RPMI7951 (cell line): ENCODE measurements at places on chromosomes 6 and 20.

- peak; percentile 98 for DNase-seq
Observed at GRCh38 chr20:23926944-23927872, 47.7 kb upstream of the CST5 start.

DNA sequence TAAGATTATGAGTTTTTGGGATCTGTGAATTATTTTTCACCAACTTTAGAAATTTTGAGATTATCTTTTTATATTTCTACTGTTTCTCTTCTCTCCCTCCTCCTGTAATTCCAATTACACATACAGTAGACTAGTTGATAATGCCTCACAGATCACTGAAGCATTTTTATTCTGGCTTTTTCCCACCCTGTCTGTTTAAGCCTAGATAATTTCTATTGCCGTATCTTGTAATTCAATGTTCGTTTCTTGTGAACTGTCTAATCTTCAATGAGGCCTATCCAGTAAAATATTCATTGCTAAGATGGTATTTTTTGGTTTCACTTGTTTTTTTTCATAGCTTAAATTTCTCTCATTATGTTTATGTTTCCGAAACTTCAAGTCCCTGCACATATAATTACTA, 12.0 kb downstream of the MDN1 start:
- DNase-seq: no peak

DNA sequence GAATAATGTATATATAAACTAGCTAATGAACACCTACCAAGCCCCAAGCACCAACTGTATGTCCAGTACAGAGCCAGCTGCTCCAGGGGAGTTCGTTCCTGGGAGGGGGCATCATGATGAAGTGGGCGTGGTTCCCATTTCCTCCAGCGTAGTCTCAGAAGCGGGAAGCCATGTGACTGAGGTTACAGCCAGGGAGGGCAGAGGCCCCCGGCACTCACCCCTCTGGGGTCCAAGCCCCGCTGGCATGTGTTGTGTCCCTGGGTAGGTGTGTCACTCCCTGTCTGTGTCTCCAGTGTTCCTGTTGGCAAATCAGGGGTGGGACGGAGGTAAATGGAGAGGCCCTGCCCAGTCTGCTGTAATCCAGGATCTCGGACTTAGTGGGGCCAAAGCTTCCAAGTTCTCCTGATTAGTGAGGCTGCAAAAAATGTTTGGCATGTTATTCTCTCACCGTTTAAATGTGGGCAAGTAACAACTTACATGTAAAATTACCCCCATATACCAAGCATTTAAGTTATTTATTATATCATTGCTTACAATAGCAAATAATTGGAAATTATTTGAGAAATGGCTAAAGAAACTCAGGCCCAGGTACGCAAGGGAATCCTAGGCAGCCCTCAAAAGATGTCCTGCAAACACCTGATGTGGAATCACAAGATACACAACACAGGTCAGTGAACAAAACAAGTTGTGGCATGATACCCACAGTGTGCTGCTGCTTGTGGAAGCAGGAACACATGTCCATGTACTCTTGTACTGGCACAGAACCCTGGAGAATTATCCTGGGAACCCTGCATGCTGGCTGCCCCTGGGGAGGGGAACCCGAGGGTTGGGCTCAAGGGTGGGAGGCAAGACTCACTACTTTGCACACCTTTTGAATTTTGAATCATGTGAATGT, 22.2 kb downstream of the FAM110A start:
- DNase-seq: no peak

DNA sequence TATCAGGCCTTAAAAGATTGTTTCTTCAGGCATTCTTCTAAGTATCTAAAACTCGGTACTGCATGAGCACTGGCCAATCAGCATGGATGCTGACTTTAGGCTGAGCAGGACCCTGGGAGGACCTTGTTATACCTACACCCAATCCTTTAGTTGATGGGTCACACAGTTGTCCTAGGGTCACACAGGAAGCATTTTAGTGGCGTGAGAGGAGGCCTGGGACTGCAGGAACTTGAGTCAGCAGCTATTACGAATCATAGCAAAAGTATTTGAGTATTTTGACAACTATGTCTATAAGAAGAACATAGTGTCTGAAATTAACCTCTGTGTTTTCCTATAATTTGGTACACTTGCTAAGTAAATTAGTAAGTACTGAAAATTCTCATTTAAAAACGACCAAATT, 741.4 kb downstream of the HACE1 start:
- DNase-seq: no peak

GRCh38 chr6:112065426-112065986, 11.6 kb downstream of the CCN6 start:
- DNase-seq: no peak

DNA sequence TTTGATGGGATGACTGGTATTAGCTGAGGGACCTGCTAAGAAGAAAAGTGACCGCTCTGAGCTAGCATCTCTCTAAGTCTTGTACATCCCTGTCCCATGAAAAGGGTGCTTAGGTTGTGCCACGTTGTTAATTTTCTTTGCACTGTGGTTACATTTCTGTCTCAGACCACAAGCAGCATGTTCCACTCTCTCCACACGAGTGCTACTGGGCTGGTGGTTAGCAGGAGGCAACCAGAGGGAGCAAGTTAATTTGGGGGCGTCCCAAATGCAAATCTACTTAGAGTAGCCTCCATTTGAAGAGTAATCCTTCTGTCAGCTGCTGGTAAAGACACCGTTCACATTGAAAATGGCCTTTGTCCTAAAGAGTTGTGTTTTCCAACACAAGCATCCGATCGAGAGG, 3.4 kb upstream of the SCML4 start:
- no peak for DNase-seq

DNA sequence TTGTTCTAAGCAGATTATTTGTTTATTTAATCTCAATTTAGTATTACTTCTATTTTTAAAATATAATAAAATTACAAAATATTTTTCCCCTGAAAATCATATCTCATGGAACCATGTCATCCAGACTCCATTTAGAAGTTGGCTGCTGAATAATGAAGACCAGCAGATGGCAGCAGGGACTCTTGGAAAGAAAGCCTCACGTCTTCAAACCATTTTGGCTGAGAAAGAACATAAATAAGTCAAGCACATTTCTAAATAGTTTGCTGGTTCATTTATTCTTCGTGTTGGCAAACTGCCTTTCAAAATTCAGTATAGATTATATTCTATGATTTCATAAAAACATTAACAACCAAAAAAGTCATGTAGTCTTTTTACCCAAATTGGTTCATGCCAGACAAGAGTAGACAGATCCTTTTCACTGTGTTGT, 71.7 kb downstream of the RCAN2 start:
- peak; percentile 58 for DNase-seq

GRCh38 chr20:41391587-41392001, 25.0 kb upstream of the EMILIN3 start:
- peak; percentile 66 for DNase-seq

DNA sequence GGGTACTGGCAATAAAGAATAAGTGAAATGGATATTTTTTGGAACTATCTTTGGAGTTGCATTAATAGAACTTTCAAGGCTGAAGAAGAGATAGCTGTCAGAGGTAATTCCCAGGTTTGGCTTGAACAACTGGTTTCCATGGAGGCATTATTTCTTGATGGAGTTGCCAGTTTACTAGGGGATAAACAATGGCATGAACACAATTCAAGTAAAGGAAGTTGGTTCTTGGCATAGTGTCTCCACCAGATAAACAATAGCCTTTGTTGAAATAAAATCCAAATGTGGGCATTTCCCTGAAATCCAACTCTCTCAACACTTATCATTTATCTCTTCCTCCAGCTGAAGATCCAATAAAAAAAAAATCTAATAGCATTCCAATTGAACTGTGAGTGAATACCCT, 454.9 kb downstream of the C6orf118 start:
- DNase-seq: no peak

GRCh38 chr20:56487216-56487615, 18.8 kb downstream of the RTF2 start:
- DNase-seq: no peak
